ENCODE measurements at places on chromosomes 3 and 15.

DNA sequence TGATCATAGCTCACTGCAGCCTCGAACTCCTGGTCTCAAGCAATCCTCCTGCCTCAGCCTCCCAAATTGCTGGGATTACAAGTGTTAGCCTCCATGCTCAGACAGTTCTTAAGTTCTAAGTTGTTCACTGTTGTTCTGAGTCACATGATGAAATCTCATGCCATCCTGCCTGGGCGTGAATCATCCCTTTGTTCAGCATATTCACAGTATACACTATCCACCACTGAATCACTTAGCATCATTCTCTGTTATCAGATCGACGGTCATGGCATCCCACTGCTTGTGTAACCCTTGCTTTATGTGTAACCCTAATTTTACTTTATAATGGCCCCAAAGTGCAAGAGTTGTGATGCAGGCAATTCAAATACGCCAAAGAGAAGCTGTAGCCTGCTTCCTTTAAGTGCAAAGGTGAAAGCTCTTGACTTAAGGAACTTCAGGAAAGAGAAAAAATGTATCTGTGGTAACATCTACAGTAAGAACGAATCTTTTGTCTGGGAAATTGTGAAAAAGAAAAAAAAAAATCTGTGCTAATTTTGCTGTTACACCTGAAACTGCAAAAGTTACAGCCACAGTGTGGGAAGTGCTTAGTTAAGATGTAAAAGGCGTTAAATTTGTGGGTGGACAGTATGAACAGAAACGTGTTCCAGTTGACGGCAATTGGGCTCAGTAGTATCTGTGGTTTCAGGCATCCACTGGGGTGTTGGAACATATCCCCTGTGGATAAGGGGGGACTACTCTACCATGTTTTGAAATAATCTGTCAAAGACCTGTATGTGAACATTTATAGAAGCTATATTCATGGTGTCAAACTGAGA lies 80.6 kb downstream of the PCOLCE2 start:
- no peak for DNase-seq

DNA sequence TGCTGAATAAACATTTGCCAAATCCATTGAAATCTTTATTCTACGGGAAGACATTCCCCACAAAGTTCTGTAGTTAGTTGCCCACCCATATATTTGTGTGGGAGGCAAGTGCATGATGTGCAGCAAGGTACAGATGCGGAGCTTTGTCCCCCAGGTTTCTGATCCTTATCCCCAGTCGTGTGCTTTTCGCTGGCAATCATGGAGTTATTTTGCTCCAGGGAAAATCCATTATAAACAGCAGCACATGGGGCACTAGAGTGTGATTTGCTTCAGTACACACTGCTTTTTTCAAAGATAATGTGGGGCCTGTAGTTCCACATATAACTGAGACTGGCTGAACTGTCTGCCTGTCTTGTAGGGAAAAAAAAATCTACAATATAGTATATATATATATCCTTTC lies 132.1 kb downstream of the FEZF2 start:
- DNase-seq = no peak

GRCh38 chr3:195066441-195066841 lies 204.5 kb downstream of the XXYLT1 start:
- DNase-seq = no peak

GRCh38 chr15:67911727-67912126 lies 71.9 kb upstream of the RNU6-1 start:
- no peak for DNase-seq

DNA sequence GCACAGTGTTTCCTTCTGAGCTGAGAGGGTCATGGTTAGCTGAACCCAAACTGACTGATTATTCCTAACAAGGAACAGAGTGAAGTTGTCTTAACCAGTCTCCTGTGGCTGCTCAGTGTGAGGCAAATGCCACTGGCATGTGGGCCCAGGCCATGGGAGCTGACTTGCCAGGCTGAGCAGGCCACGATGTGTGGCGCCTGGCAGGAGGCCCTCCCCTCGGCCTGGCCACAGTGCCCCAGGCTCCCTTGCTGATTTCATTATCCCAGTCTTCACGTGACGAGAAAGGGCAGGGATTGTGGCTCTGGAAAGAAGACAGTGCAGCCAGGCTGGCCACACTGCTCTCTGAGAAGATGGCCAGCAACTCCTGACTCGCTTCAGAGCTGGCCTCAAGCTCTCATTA lies 58.8 kb downstream of the SLCO2A1 start:
- DNase-seq = no peak

- DNase-seq = no peak
Measured at GRCh38 chr3:101243285-101244211, 76.8 kb downstream of the IMPG2 start.

DNA sequence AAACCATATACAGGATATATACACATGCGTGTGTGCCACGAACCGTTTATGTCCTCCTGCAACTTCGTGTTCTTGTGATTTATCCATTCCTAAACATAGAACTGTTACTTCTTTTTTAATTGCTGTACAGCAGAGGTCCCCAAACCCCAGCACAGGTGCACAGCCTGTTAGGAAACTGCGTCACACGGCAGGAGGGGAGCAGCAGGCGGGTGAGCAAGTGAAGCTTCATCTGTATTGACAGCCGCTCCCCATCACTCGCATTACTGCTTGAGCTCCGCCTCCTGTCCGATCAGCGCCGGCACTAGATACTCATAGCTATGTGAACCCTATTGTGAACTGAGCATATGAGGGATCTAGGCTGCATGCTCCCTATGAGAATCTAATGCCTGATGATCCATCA lies 34.9 kb upstream of the NRROS start:
- peak; percentile 36 for DNase-seq

DNA sequence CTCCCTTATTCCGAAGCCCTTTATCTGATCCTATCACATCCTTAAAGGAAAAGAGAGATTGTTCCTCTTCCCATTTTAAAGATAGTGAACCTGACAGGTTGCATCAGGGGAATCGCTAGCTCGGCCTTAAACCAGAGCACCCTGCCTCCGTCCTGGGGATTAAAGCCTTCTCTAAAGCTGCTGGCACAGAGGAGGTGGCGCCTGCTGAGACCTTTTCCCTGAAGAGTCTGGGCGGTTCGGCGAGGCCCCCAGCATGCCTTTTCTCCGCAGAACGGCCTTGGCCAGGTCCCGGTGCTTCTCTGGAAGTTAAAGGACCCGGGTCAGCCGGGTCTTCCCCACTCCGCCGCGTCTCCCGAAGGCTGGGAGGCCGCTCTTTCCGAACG lies 593 bp downstream of the FAM219B start:
- peak; percentile 47 for DNase-seq

All from stimulated activated CD4-positive, alpha-beta T cell treated with anti-CD3 and anti-CD28 coated beads, Interleukin-2, amount 100 ng/mL, for 24 hours (primary cell).